ENCODE measurements at places on chromosomes 5 and 9. TPM values are rescaled to one million over a fixed set of nuclear protein-coding genes. Genes with fewer than 3 reads are reported as not detected.

GRCh38 chr9:116334546-116335150 lies 181.1 kb downstream of the PAPPA start:
- DNase-seq, result no peak

DNA sequence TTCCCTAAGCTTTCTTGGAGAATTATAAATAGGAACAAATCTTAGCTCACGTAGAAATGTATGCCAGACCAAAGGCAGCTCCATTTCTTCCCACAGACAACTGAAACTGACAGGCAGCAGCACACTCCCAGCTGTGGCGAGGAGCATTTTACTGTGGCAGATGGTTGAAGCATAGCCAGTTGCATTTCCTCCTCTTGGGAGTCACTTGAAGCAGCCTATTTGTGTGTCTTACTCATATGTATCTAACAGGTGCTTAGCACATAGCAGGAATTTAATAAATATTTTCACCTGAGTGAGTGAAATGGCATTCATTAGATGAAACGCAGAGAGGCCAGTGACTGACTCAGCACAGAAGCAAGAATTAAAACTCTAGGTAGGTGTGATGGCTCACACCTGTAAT lies 12.3 kb upstream of the MTMR12 start:
- DNase-seq, result no peak

GRCh38 chr5:158840193-158840592 lies 259.5 kb downstream of the EBF1 start:
- DNase-seq, result no peak

GRCh38 chr5:130077007-130077406 lies 172.7 kb downstream of the CHSY3 start:
- no peak for DNase-seq

- no peak for DNase-seq
These were observed 199.4 kb downstream of the AP3B1 start for GRCh38 chr5:78095125-78095524.

DNA sequence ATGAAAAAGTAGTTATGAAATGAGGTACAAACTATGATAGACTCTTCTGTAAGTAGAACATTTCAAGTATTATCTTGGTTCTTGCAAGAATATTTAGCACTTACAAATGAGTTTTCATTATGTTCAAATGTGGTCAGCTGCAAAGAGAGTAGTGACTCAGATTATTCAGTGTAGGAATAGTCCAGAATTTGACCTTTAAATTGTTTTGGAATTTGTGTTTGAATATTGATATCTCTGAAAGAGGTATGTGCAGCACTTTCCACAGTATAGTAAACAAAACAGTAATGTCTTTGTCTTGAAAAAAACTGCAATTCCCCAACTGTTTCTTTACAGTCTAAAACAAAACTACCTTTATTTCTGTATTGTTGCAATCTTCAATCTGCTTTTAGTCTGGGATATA lies 56.1 kb downstream of the WDR70 start:
- no peak for DNase-seq

Gene NUTM2G
- total RNA-seq, result not detected

Gene FOXD4L3
- 0.12 TPM for total RNA-seq

GRCh38 chr5:97751540-97751939 lies 568.5 kb upstream of the RIOK2 start:
- no peak for DNase-seq

GRCh38 chr5:180472269-180472668 lies 21.9 kb upstream of the CNOT6 start:
- no peak for DNase-seq

DNA sequence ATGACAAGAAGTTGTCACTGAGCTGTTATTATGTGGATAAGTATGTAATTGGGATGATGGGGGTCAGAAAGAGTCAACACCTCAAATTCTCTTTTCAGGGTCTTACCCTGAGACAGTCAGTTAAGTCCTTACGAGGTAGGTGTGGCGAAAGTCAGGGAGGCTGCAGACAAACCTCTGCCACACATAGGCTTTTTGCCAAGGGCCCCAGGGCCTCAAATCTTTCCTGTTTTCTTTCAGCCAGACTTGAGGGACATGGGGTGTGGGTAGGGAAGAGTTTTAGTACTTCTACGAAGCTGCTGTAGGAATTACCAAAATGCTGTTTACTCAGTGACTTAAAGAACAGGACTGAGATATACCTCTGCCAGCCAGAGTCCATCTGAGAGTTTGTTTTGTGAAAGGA lies 13.8 kb downstream of the OR2S2 start:
- DNase-seq, result no peak

- DNase-seq, result no peak
These were observed 226.2 kb downstream of the EPB41L4A start for GRCh38 chr5:112192866-112193265.

Gene COL5A1
- total RNA-seq, result 1.9 TPM

- no peak for DNase-seq
These were observed 22.2 kb upstream of the CXCL14 start for GRCh38 chr5:135600971-135601381.

Measured in pancreas (tissue), 10 donors.